ENCODE measurements at places on chromosomes 7 and 10. TPM values are rescaled to one million over a fixed set of nuclear protein-coding genes. Genes with fewer than 3 reads are reported as not detected.

GRCh38 chr7:21579341-21580072 is 36.7 kb downstream of the DNAH11 start:
- no peak for DNase-seq

GRCh38 chr7:64643566-64643965 is 22.4 kb upstream of the ZNF107 start:
- no peak for DNase-seq

GRCh38 chr7:125427676-125428075 is 498.1 kb upstream of the POT1 start:
- no peak for DNase-seq

DNA sequence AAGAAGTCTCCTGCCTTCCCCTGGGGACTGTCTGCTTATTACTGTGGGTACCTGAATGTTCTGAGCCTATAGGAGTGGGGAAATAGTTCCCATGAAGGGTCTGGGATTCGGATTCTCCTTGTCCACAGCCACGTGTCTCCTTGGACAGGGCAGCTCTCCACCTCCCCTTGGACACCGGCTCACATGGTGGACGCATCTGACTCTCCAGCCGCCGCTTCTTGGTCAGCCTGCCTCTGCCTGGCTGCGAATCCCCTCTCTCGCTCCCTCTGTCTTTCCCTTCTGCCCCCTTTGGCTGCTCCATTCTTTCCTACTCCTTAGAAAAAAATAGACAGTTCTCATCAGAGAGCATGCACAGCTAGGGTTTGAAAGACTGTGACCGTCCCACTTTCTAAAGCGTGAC is 46.9 kb downstream of the JAKMIP3 start:
- DNase-seq, result no peak

IKZF1 gene
- total RNA-seq, result not detected
